ENCODE measurements at places on chromosomes 4 and X. TPM values are rescaled to one million over a fixed set of nuclear protein-coding genes. Genes with fewer than 3 reads are reported as not detected.
A peak's percentile ranks its signal among the peaks of the same experiment; 100 is the strongest.

Gene TBX22
- total RNA-seq: not detected

GRCh38 chrX:54711735-54712134, 86.3 kb downstream of the ITIH6 start:
- DNase-seq: no peak

DNA sequence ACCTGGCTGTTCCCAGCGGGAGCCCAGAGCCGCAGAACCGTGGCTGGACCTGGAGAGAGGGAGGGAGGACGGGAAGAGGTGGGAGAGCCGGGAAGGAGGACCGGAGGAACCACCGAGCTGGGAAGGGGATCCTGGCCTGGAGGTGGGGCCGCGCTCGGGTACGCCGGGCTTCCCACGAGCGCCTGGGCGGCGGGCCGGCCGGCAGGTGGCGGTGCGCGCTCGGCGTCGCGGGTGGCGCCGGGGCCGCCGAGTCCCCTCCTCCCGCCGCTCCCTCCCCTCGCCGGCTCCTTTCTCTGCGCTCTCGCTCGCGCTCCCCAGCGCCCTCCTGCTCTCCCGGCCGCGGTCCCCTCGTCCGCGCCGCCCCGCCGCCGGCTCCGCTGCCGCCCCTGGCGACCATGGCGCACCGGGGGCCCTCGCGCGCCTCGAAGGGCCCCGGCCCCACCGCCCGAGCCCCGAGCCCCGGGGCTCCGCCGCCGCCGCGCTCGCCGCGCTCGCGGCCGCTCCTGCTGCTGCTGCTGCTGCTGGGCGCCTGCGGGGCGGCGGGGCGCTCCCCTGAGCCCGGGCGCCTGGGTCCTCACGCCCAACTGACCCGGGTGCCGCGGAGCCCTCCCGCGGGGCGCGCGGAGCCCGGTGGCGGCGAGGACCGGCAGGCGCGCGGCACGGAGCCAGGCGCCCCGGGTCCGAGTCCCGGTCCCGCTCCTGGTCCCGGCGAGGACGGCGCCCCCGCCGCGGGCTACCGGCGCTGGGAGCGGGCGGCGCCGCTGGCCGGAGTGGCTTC, at the start of gene SORCS2:
SORCS2 (plus strand) TSS at position 287 of the 778 bp plus-strand sequence.
- peak; percentile 74 for DNase-seq

GRCh38 chr4:189136462-189136861, 804.2 kb upstream of the FRG1 start:
- no peak for DNase-seq

Gene IQCM
- not detected for total RNA-seq

GRCh38 chr4:154595807-154596206, 5.3 kb upstream of the FGA start:
- no peak for DNase-seq

Gene DSPP
- total RNA-seq: not detected

GRCh38 chr4:75048208-75048879, 115.4 kb downstream of the PARM1 start:
- DNase-seq: peak; percentile 20

DNA sequence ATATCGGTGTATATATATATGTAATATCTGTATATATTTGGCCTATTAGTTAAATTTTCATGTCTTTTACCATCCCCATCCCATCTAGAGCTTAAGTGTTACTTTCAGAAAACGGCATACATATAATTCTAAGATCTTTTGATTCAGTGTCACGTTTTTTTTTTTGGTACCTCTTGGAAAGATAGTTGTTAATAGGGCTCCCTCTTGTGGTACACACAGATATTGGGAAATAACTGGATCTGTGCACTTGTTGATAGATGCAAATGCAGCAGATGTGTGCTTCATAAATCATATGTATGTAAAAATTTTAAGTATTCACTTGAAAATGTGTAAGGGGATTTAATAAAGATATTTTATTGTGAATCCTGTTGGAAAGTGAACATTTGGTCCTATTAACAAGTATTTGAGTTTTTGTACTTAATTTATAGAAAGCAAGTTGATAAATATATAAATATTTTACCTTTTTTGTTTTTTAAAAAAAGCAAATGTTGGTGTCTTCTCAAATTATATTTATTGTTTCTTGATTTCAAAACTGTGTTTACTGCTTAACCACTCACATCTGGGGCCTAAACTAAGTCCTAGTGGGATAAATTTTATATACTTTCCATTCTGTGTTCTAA, 74.7 kb downstream of the PAQR3 start:
- DNase-seq: peak; percentile 24

Gene IL2RG
- 19.7 TPM for total RNA-seq

- no peak for DNase-seq
These were observed 166.0 kb downstream of the STAG2 start for GRCh38 chrX:124127496-124127895.

DNA sequence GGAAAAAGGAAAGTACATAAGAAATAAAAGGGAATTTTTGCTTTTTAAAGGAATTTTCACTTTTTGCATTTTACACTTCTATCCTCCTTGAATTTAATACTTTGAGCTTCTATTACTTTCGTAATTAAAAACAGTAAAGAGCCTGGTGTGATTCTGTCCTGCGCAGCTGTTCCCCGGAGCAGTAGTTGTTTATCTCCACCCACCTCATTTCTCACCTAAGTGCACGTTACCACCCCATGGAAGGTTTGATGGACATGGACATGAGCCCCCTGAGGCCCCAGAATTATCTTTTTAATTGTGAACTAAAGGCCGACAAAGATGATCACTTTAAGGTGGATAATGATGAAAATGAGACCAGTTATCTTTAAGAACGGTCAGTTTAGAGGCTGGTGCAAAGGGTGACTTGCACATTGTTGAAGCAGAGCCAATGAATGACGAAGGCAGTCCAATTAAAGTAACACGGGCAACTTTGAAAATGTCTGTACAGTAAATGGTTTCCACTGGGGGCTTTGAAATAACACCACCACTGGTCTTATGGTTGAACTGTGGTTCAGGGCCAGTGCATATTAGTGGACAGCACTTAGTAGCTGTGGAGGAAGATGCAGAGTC, 52.1 kb upstream of the TEX13D start:
- DNase-seq: peak; percentile 21

- DNase-seq: no peak
These were observed 81.2 kb downstream of the SYTL5 start for GRCh38 chrX:38087594-38087993.

- no peak for DNase-seq
These were observed 111.9 kb downstream of the SORBS2 start for GRCh38 chr4:185700048-185700447.

DNA sequence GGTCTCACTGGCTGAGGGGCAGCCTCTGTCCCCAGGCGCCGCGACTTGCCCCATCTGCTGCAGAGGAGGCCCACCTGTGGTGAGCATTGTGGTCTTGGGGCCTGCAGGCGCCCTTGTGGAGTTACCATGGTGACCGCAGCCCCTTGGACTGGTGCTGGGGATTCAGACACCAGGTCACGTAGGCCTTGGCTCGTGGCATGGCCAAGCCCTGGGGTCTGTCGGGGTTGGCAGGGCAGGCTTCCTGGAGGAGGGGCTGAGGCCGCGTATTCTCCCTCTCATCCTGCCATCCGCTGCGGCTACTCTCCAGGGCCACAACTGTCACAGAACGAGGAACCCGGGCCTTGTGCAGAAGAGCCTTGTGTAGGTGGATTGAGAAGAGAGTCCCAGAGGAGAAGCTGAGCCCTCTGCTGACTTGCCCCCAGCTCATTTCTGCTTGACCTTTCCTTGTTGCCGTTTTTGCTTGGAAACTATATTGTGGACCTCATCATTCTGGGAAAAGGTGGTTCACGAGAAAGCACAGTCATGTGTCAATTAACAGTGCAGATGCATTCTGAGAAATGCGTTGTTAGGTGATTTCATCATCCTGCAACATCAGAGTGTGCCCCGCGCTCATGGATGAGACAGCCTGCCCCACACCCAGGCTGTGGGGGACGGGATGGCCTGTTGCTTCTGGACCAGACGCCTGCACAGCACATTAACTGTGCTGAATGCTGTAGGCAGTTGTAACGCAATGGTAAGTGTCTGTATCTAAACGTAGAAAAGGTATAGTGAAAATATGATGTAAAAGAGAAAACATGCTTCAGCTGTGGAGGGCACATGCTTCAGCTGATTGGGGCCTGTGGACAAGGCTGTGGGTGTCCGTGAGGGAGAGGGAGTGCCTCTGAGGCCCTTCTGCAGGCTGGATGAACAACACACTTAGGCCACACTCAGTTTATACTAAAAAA, 38.5 kb downstream of the TRMT44 start:
- peak; percentile 66 for DNase-seq

DNA sequence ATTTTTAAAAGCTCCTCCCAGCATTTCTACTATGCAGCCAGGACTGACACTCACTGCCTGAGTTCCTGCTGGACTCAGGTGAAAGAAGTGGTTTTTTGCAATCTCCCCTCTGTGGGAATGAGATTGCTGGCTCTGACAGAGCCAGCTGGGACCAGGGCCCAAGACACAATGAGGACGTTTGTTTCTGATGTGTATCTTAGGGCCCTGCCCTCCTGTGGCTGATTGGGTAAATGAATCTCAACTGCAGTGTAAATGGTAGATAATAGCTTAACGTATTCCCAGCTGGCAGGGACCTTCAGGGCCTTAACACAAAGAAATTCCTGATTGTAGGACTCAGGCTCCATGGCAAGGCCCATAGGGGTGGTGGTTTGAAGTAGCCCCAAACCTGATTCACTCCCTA, 85.8 kb upstream of the PRPS1 start:
- DNase-seq: peak; percentile 3

DNA sequence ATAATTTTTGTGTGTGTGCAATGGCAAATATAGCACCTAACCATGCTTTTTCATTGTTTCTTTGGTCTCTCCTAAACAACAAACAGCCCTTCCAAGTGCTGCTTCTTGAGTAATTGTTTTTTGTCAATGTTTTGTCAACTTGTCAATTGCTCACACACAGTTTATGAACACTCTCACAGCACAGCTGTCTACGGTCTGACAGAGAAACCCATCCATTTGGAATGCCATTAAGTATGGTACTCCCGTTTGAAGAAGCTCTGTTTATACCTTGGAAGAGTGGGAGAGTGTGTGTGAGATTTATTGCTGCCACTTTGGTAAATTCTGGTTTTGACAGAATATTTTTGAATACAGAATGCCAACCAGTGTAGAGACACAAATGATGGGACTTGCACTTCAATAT, 254.6 kb downstream of the LDB2 start:
- DNase-seq: no peak

GRCh38 chr4:53015681-53016080, 153.6 kb downstream of the RASL11B start:
- DNase-seq: no peak

DNA sequence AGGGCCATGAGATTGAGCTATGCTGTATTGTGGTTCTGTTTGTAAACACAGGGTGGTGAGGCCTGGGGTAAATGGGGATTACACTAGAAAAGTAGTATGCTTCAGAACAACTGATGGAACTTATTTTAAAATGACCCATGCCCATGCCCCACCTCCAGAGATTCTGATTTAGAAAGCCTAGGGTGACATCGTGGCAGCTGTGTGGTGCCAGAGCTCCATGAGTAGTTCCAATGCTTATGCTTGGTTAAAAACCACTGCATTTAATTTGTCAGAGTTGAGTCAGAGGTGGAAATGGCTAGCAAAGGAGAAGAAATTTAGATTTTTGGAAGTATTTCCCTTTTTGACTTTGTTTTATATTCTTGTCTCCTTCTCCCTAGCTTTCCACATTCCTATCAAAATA, 63.4 kb upstream of the PDE5A start:
- no peak for DNase-seq

DNA sequence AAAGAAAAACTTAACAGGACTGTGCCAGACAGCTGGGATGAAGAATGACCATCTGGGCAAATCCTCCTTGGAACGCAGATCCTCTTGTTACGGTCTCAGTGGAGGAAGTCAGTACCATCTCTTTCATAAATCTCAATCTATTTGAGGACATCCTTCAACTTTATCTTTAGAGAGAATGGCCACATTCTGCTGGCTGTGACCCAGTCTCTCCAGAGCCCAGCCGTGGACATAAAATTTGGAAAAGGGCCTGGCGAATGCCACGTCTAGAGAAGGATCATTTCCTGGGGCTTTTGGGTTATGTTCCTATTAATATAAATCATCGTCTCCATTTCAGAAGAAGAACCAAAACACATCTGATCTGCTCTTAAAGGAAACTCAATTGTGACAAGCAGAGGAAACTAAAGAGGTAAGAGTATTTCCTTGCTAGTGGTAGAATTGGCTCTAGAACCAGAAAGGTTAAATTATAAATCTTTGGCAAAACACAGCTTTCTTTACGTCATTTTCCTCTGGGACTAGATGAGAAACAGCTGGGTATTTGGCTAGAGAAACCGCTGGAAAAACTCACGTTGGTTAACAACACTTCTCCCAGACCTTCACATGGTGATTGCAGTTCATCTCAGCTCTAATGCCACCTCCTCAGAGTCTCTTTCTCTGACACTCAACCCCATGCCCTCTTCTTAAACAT, 164.7 kb downstream of the CHIC2 start:
- no peak for DNase-seq

DNA sequence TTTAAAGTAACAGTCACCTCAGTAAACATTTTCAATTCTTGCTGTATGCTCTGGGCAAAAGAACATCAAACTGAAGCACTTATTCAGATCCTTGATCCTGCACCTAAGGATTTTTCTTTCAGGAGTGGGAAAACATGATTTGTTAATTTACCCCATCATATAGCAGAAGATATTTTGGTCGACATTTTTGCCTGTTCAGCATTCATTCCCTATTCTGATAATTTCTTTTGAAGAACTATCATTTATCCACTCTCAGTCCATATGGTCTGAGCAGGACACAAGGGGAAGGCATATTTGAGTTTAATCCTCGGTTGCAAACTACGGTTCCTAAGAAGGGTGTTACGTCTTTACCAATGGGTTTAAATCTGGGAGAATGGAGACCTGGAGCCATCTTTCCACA, 1.2 kb upstream of the CLOCK start:
- DNase-seq: no peak

Measured in K562 (cell line).